ENCODE measurements at places on chromosomes 6 and 20.

GRCh38 chr20:39698752-39699151 lies 736.6 kb downstream of the DHX35 start:
- no peak for DNase-seq

- no peak for DNase-seq
Observed at GRCh38 chr6:95071464-95071863, 505.9 kb upstream of the MANEA start.

- DNase-seq, result no peak
Observed at GRCh38 chr20:62239278-62239879, 1.1 kb downstream of the OSBPL2 start.

- DNase-seq, result no peak
Observed at GRCh38 chr6:8859501-8859900, 424.2 kb upstream of the SLC35B3 start.

DNA sequence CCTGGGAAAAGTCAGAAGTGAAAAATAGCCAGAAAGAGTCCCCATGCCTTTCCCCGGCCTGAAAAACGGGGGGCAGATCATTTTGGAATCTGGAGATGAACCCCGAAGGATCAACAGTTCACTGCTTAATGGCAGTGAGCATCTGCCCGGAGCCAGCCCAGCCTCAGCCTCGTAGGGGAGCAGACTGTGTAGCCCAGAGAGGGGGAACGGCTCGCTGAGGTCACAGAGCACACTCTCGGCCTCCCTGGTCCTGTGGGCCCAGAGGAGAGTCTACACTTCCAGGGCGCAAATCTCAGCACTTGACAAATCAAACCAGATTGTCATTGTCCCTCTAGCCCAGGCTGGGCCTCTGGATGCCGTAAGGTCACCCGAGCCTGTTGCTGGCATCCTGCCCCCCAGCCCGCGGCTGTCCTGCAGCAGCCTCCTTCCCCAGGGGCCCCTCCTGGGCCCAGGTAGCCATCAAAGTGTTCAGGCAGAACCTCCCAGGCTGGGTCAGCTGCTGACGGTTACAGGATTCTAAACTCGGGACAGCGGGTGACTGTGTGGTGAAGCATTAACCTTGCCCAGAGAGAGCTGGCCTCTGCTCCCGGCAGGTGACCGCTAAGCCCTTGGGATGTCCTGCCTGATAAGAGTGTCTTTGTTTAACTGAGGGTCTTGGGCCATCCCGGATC lies 56.1 kb downstream of the GNAS-AS1 start:
- no peak for DNase-seq

GRCh38 chr6:98831959-98832283 lies 2.5 kb upstream of the POU3F2 start:
- DNase-seq, result no peak

DNA sequence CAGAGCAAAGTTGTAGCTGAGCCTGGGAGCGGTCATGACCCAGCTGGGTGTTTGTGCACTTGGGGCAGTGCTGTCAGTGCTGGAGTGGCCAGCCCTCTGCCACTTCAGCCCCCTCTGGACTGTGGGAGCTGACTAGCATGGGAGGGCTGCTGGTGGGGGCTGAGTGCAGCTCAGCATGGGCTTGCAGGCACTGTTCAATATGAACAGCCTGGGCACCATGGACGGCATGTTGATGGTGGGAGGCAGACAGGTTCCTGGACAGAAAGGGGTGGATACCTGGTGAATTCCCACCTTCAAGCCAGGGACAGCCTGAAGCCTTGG lies 50.5 kb downstream of the GGTLC1 start:
- DNase-seq, result no peak

GRCh38 chr6:89599727-89600126 lies 38.8 kb downstream of the LYRM2 start:
- no peak for DNase-seq

GRCh38 chr6:111113336-111114086 lies 26.2 kb downstream of the SLC16A10 start:
- DNase-seq, result peak; percentile 33

DNA sequence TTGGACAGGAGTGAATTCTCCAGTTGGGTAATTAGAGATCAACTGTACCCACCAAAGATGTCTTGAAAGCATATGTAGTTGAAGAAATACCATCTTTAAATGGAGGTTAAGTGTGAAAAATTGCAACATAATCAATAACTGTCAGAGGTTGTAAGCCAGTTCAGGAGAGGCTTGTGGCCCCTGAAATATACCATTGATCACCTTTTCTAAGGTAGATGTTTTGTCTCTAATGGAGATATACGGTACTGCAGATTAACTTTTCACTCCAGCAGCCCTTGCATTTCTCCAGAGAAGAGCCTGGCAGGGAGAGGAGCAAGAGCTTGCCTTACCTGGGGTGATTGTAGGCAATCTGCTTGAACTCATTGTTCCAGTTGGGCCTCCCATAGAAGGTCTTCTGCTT lies 48.8 kb downstream of the NOX3 start:
- DNase-seq, result no peak

- no peak for DNase-seq
Observed at GRCh38 chr6:98039443-98039842, 756.4 kb upstream of the MMS22L start.

DNA sequence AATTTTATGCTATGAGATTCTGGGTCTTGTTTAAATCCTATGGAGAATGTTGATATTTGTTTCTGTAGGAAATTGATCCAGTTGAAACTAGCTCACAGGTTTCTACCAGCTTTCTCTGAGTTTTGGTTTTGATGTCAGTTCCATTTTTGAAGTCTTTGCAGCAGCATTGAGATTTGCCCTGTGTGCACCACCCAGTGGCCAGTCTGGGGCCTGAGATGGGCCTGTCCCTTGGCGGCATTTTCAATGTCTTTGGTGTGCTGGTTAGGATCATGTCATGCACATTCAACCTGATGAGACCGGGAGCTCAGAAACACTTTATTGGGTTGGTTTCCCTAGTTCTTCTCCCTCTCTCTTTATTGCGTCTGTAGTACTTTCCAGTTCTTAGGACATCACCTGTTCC lies 395.2 kb upstream of the MAP3K7 start:
- DNase-seq, result no peak

DNA sequence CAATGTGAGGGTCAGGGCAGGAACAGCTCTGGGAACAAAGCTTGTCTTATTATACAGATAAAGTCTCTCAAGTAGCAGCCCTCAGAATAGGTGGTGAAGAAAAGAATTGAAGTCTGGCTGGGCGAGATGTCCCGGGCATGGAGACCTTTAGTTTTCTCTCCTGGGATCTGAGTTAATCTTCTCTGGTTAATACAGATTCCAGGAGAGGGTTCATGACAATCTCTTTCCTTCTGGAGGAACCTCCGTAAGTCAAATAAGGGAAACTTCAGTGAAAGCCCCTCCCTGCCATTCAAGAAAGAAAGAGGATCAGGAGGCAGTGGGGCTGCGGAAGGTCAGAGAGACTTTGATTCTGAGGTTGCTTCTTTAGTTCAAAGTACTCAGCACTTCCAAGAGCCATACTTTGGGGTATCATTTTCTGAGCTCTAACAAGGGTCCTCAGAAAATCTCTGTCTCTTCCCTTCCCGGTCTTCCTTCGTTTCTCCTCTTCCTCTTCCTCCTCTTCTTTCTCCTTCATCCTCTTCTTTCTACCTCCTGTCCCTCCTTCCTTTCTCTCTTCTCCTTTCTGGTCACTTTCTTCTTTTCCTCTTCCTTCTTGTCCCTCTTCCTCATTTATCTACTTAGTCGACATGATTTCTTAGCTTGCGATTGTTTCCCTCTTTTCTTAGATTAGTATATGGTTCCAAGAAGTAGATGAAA lies 4.6 kb upstream of the ZNF184 start:
- DNase-seq, result no peak

DNA sequence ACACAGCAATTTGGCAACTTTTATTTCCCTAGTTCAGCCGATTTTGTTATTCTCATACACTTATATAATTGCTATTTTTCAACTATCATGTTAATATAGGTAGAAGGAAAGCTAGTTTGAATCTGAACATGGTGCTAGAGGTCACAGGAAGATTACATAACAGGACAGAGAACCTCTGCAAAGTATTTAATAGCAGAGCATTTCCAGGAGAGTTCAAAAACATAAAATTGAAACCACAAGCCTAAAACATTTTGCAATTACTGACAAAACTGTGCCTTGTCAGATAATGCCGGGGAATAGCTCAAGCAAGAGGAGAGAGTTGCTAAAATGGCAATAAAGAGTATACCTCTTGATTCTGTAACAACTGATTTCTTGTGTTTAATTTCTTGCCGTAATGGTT lies 70.8 kb downstream of the TFAP2B start:
- DNase-seq, result no peak

- DNase-seq, result no peak
Observed at GRCh38 chr6:132499757-132500156, 13.2 kb downstream of the STX7 start.

DNA sequence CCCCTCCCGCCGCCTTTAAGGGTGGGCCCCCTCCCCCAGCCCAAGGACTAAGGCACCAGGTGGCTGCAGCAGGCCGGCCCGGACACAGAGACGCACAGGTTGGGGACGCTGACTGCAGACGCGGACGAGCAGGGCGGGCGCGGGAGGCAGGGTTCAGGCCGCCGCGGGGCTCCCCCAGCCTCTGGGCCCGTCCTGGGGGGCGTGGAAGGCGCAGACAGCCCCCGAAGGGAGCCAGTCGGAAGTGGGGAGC lies 9.3 kb downstream of the DUSP15 start:
- no peak for DNase-seq

- DNase-seq, result no peak
Observed at GRCh38 chr6:166544296-166544605, 42.2 kb downstream of the RAMACL start.

GRCh38 chr6:10567256-10568026 lies 46.3 kb downstream of the GCNT2 start:
- DNase-seq, result no peak

GRCh38 chr6:26555505-26556262 lies 17.5 kb downstream of the HMGN4 start:
- DNase-seq, result peak; percentile 41

- DNase-seq, result no peak
Observed at GRCh38 chr6:85544776-85545175, 48.9 kb downstream of the SNX14 start.

DNA sequence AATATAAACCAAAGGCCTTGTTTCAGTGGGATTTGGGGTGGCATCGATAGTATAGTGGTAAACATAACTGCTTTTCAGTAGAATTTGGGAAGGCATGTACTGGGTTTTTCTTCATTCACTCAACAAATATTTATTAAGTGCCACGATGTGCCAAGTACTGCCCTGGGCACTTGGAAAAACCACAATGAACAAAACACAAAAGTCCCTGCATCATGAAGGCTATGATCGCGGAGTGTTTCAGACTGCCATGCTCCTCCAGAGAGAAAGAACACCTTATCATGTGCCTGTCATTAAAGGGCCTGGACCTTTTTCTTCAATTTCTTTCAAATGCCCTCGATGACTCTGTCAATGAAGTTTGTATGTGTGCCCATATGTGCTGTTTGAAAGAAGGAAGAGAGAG lies 59.2 kb upstream of the CEP85L start:
- DNase-seq, result no peak

DNA sequence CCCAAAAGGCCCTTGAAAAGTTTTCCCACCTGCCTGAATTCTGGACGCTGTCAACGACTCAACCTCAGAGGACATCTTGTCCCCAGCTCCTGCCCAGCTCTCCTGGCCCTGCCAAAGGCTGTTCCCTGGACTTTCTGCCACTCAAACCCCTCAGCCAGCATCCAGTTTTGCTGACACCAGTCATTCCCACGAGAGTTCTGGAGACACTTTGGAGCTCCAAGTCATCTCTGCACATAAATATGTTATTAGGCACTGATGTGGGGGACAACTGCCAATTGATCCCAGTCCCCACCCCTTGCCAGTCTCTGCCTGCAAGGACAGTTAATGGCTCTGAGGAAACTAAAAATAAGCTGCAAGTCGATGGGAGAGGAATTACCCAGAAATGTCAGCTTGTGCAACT lies 38.9 kb upstream of the KCNB1 start:
- DNase-seq, result no peak

- no peak for DNase-seq
Observed at GRCh38 chr6:106823058-106823457, 151.5 kb downstream of the CD24 start.

GRCh38 chr20:19256906-19257595 lies 44.6 kb downstream of the SLC24A3 start:
- DNase-seq, result no peak

DNA sequence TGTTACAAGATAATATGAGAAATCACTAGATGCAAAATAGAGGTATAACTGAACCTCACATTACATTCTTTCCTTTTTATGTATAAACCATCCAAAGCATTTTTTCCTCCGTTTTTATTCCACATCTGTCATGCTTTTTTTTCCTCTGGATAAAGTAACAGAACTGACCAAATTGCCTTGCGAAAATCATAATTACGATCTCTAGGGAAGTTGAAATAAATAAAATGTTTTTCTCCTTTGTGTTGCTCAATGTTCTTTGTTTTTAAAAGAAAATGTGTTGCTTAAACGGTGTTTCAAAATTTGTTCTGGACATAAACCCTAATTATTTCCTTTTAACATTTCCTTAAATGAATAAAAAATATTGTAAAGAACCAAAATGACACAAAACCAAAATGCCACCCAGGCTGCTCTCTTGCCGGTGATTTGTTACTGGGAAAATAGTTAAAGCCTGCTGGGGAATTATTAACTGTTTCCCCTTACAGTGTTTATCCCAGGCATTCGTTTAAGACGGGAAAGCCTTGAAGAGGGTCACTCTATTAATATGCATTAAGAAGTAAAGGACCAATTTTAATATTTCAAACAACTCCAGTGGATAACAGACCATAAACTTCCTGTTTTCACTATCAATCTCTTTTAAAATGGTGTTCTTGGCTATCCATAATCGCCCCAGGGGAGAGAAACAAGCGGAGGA lies 1.7 kb upstream of the ADGRB3 start:
- DNase-seq, result no peak

DNA sequence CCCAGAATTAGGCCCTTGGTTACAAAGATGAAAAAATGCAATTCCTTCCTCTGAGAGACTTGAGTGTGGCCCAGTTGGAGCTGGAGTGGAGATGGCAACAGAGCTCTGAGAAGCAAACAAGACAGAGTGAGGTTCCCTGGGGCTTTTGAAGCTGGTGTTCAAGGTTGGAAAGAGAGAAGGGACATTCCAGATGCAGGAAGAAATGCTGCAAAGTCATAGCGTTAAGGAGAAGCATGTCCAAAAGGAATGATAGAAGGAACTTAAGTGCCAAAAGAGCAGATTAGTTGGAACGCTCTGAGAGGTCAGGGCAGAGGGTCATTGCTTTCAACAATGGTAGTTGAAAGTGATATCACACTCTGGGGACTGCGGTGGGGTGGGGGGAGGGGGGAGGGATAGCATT lies 251.8 kb downstream of the TBC1D7 start:
- no peak for DNase-seq

- no peak for DNase-seq
Observed at GRCh38 chr6:127216810-127217789, 49.6 kb upstream of the RNF146 start.
